ENCODE measurements at places on chromosomes 3 and 15.

GRCh38 chr3:104673981-104674380 lies 692.7 kb upstream of the ALCAM start:
- DNase-seq = no peak

DNA sequence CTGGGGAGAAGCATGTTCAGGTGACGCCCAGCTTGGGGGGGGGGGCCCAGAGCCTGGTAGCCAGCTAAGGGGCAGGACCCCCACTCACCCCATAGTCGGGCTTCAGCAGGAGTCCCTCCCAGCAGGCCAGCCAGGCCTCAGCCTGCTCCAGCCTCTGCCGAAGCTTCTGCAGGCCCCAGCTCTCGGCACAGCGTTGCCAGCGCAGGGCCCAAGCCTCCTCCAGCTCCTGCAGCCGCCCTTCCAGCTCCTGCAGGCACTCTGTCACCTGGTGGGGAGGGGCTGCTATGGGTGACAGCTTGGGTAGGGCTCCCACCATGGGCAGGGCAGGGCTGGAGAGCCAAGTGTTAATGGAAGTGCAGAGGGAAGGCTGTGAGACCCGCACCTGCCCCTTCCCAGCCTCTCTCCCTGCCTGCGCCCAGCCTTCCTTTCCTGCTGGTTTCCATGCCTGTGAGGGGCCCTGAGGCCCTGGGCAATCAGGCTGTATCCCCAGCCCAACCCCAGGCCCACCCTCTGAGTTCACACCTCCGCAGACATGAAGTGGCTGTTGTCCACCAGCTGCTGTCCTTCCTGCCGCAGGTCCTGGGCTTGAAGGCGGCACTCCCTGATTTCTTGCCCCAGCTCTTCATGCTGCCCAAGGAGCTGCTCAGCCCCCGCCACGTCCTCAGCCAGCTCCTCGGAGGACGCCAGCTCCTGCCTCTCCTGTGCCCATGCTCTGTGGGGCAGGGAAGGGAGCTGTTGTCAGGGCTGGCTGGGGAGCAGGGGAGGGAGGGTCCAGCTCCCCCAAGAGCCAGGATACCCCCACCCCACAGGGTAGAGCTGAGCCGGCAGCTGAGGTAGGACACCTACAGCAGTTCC lies 14.3 kb downstream of the PLA2G4B start:
- no peak for DNase-seq

GRCh38 chr3:138862924-138863775 lies 28.4 kb upstream of the PIK3CB start:
- no peak for DNase-seq

GRCh38 chr3:117404730-117405129 lies 695.2 kb downstream of the TUSC7 start:
- DNase-seq = no peak

DNA sequence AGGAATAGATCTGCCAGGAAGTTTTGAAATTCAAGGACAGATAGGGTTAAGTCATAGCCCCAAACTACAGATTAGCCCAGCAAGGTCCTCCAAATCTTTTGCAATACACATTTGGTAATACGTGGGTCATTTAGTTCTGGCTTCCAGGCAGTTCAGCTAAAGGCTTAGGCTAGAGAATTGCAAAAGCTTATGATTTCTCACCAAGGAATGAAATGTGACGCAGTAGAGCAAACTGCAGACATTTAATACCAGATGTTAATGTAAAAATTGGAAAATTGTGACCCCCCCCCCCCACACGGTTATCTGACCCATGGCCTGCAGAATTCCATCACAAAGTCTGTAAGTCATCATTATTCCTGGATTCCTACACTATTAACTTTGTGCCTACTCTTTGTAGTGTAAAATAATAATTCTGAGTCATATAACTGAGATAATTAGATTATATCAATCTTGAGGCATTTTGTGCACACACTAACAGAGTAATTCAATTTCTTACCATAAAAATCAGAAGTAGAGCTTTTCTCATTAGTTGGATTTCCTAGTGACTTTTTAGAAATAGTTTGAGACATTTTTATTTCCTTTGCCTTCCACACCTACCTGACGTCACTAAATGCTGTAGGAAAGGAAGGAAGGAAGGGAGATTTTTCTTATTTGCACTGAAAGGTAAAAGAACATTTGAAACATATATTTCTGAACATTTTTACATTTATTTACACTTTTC lies 235.2 kb downstream of the DTWD1 start:
- DNase-seq = no peak

DNA sequence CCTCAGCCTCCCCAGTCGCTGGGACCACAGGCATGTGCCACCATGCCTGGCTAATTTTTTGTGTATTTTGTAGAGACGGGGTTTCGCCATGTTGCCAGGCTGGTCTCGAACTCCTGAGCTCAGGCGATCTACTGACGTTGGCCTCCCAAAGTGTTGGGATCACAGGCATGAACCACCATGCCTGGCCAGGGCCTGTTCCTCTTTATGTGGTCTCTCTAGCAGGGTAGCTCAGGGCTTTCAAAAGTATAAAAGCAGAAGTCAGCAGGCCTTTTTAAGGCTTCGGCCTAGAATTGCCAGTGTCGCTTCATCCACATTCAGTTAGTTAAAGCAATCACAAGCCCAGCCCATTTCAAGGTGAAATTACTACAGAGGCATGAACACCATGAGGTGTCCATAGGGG lies 7.6 kb downstream of the VHL start:
- DNase-seq = no peak

DNA sequence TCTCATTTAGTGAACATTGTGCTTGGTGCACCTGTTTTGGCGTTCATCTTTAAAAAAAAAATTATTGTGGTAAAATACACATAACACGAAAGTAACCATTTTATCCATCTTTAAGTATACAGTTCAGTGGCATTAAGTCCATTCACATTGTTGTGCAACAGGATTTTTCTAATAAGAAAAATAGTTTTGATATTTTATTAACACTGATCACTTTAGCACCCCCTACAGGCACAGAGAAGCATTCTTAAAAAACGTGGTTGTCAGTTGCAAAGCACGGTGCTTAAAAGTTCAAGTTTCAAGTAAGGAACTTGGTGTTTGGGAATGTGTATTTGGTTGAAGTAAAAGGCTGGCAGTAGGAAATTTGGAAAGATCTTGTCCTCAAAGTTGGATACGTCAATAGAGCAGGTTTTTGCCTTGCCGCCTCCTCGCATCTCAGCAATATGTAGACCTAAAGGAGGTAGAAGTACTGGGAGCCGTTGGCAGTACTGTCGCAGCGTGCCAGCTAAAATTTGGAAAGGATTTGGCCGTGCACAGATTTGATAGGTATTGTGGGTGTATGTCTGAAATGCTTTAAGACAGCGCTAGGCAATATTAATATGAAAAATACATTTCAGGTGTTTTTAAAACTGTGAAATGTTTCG lies 110.4 kb downstream of the LRRC28 start:
- no peak for DNase-seq

- DNase-seq = no peak
Observed at GRCh38 chr15:70059476-70060213, 38.1 kb downstream of the TLE3 start.

DNA sequence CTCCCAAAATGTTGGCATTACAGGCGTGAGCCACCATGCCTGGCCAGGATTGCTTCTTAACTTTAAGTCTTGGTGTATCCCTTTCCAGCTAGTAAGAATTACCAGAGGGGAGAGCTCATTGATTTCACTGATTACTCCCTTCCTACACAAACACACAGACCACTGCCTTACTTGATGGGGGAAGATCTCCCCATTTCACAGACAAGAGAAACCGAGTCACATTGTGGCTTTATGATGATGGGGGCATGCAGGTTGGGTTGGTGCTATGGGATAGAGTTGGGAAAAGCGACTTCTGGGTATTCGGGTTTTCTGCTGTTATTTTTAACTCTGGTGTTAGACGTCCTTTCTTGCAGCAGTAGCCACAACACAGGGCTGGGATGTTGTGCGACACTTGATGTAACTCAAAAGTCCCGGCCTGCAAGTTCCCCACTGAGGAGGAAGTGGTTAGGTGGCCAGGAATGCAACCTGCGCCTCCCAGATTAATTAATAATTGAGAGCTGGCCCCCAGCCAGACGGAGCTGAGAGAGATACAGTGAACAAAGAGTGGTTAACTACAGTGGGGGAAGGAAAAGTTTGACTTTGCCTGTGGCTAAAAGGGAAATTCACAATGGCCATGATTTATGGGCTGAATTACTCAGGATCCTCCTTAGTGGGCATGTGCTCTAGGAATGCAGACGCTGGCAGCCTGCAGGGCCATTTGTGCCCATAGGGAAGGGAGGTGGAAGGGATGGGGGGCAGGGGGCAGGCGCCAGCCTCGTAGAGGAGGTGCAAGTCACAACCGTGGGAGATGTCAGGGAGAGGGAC lies 63.6 kb downstream of the SMAD6 start:
- DNase-seq = no peak

- DNase-seq = no peak
Observed at GRCh38 chr3:123872621-123873020, 11.5 kb downstream of the MYLK start.

DNA sequence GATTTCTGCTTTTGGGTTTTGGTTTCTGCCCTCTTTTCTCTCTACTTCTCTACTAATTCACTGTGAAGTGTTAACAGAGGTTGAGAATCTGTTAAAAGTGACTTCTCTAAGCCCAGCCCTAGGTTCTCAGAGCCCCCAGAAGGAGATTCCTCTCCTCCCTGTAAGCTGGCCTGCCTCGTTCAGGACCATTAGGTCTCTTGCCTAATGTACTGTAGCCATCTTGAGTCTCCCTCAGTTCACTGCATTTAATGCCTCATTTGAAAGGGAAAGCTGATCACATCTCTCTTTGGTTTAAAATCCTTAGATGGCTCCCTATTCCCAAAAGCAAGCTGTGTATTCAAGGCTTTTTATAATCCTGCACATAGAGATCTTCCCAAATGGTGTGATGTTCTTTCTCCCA lies 16.3 kb downstream of the RTP1 start:
- no peak for DNase-seq

GRCh38 chr15:44327578-44327977 lies 39.1 kb downstream of the GOLM2 start:
- DNase-seq = no peak

GRCh38 chr3:38003371-38003816 lies 12.8 kb downstream of the VILL start:
- peak; percentile 55 for DNase-seq

DNA sequence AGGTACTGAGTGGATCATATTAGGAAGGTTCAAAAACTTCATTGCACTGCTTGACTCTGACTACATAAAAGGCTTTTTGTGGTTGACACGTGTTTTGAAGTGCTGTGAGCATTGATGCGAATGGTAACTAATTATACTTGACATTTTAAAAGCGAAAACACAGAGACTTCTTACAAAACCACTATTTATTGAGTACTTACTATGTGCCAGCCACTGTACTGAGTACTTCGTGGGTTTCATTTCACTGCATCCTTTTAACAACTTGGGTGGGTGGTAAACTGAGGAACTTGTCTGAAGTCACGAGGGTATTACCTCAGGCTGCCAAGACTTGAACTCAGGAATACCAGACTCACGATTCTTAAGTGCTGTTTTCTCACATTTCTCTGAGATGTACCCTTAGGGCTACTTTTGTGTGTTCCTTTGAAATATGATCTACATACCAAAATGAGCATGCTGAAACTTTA lies 45.3 kb upstream of the PPP4R2 start:
- no peak for DNase-seq

DNA sequence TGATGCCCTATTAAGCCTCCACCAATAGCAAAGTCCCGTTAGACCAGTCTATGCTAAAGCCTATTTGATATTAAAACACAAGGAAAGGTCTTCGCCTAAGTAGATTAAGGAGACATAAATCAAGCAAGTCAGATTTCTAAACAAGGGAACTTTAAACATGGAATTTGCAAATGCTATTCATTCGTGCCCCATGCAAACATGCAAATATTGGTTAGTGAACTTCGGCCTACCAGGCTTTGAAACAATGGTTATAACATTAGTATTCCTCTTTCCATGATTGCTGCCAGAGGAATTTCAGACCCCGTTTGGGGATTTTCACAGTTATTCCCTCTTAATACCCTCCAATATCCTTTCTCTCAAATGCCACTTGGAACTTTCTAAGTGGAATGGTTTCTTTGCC lies 36.9 kb upstream of the ZNF280D start:
- DNase-seq = no peak

GRCh38 chr3:161423911-161424522 lies 52.7 kb upstream of the SPTSSB start:
- peak; percentile 22 for DNase-seq

GRCh38 chr15:94027581-94027980 lies 203.8 kb upstream of the MCTP2 start:
- no peak for DNase-seq

Measured in CD4-positive, alpha-beta T cell treated with Interleukin-6 at 100 ng/mL for 8 hours (primary cell).